Stimulated activated CD8-positive, alpha-beta memory T cell treated with anti-CD3 and anti-CD28 coated beads, Interleukin-12 subunit alpha, Interleukin-12 subunit beta, amount 100 ng/mL, for 4 hours (primary cell): ENCODE measurements at places on chromosomes 2 and 18.

DNA sequence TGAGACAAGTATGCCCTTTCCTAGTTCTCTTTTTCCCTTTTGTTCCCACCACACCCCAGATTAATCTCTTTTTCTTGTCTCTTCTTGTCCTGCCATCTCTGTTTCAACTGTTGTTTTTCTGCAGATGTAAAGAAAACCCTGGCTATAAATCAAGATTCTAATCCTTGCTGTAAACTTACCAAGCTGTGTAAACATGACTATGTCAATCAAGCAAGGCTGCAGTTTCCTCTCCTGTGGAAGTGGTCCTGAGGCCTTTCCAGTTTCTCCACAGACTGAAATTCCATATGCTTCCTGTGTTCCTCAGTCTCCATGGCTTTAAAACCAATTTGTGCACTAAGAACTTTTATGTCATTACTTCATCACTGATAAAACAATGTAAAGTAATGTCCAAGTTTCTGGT, 288.8 kb upstream of the PIK3C3 start:
- no peak for DNase-seq

GRCh38 chr2:144414324-144414845, 105.5 kb downstream of the ZEB2 start:
- no peak for DNase-seq

DNA sequence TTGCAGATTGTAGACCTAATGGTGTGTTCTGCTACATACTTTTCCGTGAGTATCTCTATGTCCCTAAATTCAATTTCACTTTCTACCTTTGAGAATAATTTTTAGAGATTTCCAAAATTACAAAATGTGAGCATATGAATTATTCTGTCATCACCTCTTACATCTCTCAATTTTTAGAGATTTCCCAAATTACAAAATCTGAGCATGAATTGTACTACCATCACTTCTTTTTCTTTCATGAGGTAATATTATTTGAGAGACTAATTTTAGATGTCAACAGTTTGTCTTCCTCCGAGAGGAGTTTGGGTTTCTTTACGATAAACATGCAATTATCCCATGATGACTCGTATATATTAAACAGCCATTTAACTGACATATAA, 32.1 kb downstream of the INSIG2 start:
- no peak for DNase-seq

- DNase-seq: no peak
Observed at GRCh38 chr2:26701596-26701995, 9.1 kb downstream of the KCNK3 start.

GRCh38 chr2:240255165-240255491, 114.7 kb upstream of the OTOS start:
- DNase-seq: no peak

DNA sequence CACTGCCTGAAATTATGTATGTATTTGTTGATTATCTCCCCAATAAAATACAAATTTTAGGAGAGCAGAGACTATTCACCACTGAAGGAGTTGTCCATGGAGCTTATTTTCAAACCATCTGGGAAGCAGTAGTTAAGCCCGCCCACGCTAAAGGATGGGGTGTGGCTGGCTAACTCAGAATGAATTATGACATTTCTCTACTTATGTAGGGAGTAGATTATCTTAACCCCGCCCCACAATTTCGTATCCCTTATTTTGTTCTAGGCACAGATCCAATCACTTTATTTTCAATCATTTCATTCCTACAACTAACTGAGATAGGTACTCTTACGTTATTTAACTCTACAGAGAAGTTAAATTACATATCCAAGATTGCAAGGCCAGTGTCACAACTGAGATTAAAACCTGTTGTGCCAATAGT, 1.4 kb upstream of the LAPTM4A start:
- no peak for DNase-seq
